ENCODE measurements at places on chromosomes 5 and 9. TPM values are rescaled to one million over a fixed set of nuclear protein-coding genes. Genes with fewer than 3 reads are reported as not detected.

SIT1 gene
- 11.6 TPM for total RNA-seq

MYO10 gene
- not detected for total RNA-seq

RNF183 gene
- not detected for total RNA-seq

LHX3 gene
- 0.17 TPM for total RNA-seq

LHX6 gene
- not detected for total RNA-seq

PCDHB5 gene
- not detected for total RNA-seq

RHOBTB3 gene
- total RNA-seq: 0.46 TPM

NFIB gene
- total RNA-seq: not detected

PCDHB12 gene
- not detected for total RNA-seq

Data from CD8-positive, alpha-beta T cell (primary cell).